ENCODE measurements at places on chromosomes 3 and 15. TPM values are rescaled to one million over a fixed set of nuclear protein-coding genes. Genes with fewer than 3 reads are reported as not detected.

DNA sequence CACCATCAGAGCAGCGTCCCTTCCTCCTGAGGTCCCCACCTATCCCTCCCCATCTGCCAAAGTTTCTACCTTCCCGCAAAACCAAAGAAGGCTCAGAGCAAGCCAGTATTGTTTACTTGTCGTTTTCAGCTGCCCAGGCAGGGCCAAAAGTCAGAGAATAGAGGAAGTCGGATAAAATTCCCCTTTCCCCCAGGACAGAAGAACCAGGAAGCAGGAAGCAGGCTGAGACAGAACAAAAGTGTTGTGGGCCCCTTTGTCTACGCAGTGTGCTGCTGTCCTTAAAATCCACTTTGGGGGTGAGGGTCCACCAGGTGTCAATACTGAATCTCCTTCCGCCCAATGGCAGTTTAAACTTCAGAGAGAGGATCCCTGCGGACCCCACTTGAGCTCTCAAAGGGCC, 18.5 kb upstream of the RPL32 start:
- DNase-seq = no peak

- DNase-seq = no peak
These were observed 804.1 kb upstream of the LMCD1 start for GRCh38 chr3:7697548-7697947.

DNA sequence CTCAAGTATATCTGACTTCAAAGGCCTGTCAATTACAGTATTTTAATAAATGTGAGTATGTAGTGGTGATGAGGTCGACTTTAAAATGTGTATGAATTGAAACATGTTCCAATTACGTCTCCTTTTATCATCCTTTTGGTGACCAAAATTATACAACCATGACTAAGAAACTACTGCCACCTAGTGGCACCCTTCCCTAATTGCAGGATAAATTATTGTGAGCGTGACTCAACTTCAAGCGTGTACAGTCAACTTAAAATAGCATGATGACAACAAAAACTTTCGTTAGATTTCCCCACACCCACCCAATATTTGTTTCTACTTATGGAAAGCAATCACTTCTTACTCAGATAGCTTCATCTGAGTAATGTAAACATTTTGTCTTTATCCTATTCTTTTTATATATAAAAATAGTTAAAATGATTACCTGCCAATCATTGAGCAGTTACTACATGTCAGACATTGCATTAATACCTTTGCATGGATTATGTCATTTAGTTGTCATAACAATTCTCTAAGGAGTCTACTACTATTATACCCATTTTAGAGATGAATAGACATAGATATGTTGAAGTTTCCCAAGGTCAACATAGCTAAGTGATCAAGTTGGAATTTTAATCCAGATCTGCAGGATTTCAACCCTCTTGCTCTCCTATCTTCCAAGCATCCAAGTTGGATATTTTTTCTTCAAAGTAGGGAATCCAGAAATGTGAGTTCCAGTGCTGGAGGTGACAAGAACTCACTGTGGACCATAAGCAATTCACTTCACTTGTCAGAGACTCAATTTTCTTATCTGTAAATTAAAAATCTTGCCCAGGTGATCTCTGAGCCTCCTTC, 106.0 kb downstream of the MEX3B start:
- no peak for DNase-seq

The HIGD2B gene
- total RNA-seq = 0.62 TPM

Measured in activated naive CD8-positive, alpha-beta T cell treated with anti-CD3 and anti-CD28 coated beads, Interleukin-2, amount 10 ng/mL, durations not matched to agents 7 days and 5 days (primary cell).